ENCODE measurements at places on chromosomes 3 and 15.

GRCh38 chr3:172553526-172554252 lies 30.5 kb upstream of the TNFSF10 start:
- DNase-seq, result no peak

DNA sequence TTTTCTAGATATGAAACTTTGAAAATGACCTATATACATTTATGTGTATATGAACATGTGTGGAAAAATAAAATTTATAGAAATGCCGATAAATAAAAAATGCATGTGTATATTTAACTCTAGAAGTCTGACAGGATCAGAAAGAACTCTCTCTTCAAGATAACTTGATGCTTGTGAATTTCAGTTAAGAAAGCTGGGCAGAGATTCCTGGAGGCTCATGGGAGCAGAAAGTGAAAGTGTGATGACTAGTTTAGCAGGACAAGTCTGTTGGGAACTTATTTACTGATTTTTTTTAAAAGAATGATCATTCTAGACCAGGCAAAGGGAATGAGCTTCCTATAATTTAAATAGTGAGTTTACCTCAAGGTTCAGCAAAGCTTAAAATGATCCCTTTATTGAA lies 81.5 kb upstream of the KCNAB1 start:
- no peak for DNase-seq

- DNase-seq, result peak; percentile 27
Observed at GRCh38 chr3:183699238-183699947, 1.8 kb downstream of the YEATS2 start.

GRCh38 chr3:11195201-11195600 lies 40.9 kb downstream of the HRH1 start:
- DNase-seq, result no peak

- DNase-seq, result no peak
Observed at GRCh38 chr15:69510556-69510955, 57.9 kb downstream of the RPLP1 start.

- DNase-seq, result no peak
Observed at GRCh38 chr3:155859859-155860258, 5.6 kb upstream of the SLC33A1 start.

GRCh38 chr3:98628317-98628716 lies 34.9 kb upstream of the CPOX start:
- no peak for DNase-seq

DNA sequence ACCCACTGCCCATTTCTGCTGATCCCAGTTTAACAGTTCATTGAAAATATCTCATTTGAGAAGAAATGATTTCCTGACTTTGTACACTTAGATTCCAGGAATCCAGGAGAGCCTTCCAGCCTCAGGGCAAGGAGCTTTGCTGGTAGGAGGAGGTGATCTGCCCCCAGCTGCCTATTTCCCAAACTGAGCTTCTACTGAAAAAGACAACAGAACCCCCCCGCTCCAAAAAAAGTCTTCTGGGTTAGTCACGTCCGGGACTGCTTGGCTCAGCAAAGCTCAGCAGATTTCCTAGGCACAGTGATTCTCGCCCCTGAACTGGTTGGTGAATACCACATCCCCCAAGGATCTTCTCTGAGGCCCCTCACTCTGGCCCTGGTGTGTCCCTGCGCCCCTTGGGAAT lies 13.1 kb downstream of the SLC6A6 start:
- no peak for DNase-seq

- DNase-seq, result no peak
Observed at GRCh38 chr3:12400616-12401194, 83.6 kb upstream of the TSEN2 start.

- no peak for DNase-seq
Observed at GRCh38 chr3:152518346-152518745, 249.6 kb downstream of the MBNL1 start.

DNA sequence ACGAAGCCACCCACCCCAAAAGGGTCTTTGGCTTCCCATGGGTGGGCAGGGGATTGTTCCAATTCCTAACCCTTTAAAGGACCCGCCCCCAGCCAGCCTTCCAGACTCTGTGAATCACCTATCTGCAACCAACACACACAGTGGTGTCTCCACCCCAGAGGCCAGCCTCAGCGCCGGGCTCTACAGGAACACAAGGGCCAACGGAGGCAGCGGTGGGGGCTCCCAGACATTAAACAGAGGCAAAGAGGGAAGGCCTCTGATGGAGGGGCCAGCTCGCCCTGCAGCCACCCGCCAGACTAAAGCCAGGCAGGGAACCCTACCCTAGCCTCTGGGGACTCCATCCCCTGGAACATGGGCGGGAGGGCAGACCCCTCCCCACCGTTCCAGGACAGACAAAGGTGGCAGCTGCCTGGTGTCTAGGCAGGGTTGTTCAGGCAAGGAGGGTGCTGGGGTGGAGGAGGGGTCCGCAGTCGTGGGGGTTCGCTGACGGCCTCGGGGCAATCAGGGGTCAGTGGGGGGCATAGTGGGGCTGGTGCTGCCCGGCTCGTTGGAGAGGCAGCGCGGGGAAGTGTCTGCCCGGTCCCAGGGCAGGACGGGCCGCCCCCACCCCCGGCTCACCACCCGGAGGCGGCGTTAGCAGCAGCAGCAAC lies 448 bp downstream of the SHISA5 start:
- DNase-seq, result peak; percentile 59

DNA sequence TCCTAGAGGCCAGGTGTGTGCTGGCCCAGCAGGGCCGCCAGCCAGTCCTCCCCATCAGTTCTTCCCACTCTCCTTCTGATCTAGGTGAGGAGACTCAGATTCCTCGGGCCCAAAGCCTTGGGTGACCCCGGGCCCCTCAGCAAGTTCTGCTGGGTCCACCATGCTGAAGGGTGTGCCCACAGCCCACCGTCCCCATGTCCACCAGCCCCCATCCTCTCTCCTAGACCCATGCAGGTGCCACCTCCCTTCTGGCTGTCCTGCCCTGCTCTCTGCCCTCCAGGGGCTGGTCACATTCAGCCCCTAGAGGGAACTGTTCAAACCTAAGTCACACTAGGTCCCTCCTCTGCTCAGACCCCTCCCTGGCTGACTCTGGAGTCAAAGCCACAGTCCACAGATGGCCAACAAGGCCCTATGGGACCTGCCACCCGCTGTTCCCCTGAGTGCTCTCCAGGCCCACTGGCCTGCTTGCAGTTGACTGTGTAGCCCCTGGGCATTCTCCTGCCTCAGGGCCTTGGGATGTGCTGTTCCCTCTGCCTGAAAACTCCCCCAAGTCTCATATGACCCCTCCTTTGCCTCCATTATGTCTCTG lies 878 bp upstream of the TLR9 start:
- DNase-seq, result no peak

DNA sequence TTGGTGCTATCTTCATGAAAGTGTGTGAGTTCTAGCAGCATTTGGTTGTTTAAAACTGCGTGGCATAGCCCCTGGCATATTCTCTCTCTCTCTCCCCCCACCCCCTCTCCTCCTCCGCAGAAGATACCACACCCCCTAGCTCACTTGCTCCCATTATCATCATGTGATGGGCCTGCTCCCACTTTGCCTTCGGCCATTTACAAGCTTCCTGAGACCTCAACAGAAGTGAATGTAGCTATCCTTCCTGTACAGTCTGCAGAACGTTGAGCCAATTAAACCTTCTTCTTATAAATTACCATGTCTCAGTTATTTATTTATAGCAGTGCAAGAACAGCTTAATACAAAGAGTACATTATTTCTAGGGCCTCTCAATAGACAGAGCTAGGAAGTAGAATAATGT lies 1032.5 kb upstream of the CADM2 start:
- DNase-seq, result no peak

DNA sequence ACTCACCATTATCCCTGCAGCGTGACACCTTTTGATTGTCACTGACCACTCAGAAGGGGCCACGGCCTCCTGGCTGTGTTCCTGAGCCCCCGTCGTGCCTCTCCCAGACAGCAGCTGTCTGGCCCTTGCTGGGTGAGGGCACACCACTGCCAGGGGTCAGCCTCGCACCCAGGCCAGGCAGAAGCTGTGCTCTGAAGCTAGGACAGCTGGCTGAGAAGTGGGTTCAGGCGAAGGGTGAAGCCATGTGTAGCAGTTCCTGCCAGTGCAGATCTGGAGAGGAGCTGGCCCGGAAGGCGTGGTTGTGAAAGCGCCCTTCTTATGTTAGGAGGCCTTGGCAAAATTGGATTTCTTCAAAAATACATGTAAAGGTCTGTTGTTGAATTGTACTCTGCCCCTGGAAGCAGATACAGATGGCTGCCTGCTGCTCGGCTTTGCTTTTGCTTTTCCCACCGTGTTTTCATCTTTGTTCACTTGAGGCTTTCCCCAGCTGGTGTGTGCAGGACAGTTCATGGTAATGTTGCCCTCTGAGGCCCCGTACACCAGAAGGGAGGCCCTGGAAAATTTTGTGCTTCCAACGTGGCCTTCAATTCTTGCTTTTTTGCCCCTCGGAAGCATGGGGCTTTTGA lies 49.1 kb downstream of the KLHL25 start:
- DNase-seq, result no peak

- no peak for DNase-seq
Observed at GRCh38 chr15:67882487-67883233, 42.8 kb upstream of the RNU6-1 start.

GRCh38 chr15:63463793-63464192 lies 40.6 kb upstream of the USP3 start:
- DNase-seq, result no peak

- DNase-seq, result no peak
Observed at GRCh38 chr3:140903196-140903595, 38.4 kb upstream of the SLC25A36 start.

GRCh38 chr3:72453706-72454105 lies 394.5 kb downstream of the SHQ1 start:
- no peak for DNase-seq

GRCh38 chr15:25783134-25783533 lies 80.0 kb downstream of the ATP10A start:
- no peak for DNase-seq

- DNase-seq, result no peak
Observed at GRCh38 chr3:114447950-114448479, 154.2 kb downstream of the TIGIT start.

GRCh38 chr15:63504979-63505841 lies 817 bp downstream of the USP3 start:
- DNase-seq, result peak; percentile 89

- no peak for DNase-seq
Observed at GRCh38 chr3:108079043-108079442, 11.8 kb downstream of the CD47 start.

- DNase-seq, result no peak
Observed at GRCh38 chr3:141401095-141401494, 32.8 kb downstream of the ZBTB38 start.

- DNase-seq, result peak; percentile 56
Observed at GRCh38 chr15:78407608-78408354, 30.2 kb upstream of the IREB2 start.

DNA sequence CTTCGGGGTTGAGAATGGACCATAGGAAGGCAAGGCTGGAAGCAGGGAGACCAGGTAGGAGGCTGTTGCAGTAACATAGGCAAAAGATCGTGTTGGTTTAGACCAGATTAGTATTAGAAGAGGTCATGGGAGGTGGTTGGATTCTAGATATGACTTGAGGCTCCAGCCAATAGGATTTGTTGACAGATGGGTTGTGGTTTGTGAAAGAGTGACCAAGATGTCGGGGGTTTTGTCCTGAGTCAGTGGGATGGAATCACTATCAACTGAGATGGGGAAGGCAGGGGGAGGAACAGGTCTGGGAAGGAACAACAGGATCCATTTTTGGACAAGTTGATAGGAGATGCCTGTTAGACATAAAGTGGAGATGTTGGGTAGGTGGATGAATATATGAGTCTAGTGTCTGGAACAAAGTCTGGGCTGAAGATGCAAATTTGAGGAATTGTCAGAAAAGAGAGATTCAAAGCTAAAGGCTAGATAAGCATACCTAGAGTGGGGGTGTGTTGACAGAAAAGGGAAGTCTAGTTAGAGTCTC lies 95.5 kb upstream of the NPHP3 start:
- DNase-seq, result no peak

DNA sequence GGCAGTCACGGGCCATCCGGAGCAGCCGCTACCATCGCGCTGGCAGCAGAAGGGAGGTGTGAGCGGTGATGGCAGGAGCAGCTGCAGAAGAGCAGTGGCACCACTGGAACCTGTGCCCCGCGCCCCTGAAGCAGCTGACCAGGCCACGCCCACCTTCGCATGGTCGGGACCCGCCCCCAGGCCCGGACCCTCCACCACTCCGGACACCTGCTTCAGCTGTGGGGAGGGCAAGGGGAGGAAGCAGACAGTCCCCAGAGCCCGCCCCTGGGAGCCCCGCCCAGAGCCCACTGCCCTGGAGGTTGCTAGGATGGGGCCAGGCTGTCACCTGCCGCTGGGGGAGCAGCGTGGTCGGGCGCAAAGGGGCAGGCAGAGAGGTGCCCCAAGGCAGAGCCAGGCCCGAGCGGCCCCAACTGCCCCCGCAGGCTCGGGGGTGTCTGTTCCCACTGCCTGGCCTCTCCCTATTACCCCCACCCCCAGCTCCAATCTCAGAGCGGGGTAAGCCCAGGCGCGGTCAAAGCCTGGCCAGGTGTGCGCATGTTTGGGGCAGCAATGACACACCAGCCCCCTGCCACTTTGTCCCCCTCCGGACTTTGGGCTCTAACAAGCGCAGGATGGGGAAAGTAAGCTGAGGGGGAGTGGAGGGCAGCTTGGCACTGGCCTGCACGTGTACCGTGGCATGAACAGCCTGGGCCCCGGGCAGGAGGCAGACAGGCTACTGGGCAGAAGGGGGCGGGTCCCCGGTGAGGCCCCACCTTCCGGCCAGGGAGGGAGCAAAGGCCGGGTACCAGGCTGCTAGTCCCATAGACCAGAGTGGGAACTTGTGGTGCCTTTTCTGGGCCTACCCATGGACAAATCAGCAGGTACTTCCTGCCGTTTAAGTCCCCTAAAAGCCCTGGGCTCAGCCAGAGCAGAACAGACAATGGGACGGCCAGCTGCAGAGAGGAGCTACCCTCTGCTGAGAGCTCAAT lies 8.7 kb downstream of the SPCS1 start:
- DNase-seq, result peak; percentile 18

DNA sequence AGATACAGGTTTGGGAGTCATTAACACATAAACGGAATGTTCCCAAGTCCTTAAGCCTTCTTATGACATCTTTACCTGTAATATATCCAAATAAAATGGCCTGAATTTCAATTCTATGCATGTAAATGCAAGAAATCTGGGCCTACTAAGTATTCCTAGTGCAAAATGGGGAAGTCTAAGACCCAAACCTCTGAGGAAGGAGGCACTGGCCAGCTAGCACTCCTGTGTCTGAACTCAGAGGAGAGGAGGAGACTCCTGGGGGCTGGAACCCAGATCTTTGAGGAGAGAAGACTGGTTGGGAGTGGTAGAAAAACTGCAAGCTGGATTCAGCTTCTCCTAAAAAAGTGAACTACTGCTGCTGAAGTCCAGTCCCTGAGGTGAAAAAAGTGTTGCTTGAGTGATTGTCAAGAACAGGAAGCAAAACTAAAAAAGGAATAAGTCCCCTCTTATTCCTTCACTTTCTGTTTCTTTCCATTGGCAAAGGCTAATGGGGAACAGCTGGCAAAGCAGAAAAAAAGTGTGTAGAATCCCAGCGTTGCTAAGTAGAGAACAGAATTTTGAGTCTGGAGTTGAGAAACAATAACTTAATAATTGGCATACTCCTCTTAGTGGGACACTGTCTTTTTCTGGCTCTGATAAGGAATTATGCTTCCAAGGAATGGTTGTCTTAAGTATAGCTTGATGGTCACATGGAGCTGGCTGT lies 54.8 kb upstream of the ATP2C1 start:
- no peak for DNase-seq

- DNase-seq, result no peak
Observed at GRCh38 chr3:173876476-173876875, 478.9 kb downstream of the NLGN1 start.
